ENCODE measurements at places on chromosomes 2 and 18.

DNA sequence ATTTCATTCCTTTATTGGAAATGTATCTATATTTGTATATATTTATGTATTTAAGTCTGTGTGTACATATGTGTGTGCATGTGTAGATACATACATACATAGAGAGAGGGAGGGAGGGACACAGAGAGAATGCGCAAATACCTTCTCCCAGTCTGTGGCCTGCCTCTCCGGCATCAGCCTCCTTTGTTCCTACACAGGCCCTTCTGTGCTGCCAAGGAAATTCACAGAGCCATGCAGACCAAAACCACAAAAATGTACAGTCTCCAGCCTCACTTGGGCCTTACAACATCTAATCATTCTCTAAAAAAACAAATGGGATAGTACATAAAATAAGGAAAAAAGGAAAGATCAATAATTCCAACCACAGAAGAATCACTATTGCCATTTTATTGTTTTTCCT is 8.8 kb upstream of the CRACDL start:
- no peak for DNase-seq

DNA sequence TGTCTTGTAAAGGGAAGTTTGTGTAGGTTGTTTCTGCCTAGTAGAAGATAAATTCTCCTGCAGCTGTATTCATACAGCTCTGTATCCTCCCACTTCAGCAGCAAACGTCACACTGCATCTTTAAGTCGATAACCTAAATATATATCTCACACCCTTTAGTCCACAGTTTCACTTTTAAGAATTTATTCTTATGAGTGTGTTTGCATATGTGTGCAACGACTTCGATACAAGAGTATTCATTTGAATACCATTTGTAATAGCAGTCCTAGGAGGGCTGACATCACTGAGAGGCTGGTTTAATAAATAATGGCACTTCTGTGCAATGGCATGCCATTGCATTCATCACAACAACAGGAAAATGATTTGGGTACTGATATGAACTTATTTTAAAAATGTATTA is 63.8 kb upstream of the MSH6 start:
- no peak for DNase-seq

DNA sequence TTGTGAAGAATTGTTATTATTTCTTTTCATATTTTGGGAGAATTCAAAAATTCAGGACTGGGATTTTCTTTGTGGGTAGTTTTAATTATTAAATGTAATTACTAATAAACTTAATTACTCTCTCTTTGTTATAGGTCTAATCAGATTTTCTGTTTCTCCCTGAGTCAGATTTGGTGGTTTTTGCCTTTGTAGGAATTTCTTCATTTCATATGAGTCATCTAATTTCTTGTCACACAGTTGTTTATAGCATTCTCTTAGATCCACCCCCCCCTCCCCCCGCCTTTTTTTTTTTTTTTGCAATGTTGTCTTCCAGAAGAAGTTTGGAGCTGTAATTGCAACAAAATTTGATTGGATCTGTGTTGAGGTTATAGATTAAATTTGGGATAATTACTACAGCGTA is 26.0 kb upstream of the GALR1 start:
- DNase-seq = no peak

GRCh38 chr2:151363709-151364108 is 6.3 kb downstream of the TNFAIP6 start:
- DNase-seq = no peak

DNA sequence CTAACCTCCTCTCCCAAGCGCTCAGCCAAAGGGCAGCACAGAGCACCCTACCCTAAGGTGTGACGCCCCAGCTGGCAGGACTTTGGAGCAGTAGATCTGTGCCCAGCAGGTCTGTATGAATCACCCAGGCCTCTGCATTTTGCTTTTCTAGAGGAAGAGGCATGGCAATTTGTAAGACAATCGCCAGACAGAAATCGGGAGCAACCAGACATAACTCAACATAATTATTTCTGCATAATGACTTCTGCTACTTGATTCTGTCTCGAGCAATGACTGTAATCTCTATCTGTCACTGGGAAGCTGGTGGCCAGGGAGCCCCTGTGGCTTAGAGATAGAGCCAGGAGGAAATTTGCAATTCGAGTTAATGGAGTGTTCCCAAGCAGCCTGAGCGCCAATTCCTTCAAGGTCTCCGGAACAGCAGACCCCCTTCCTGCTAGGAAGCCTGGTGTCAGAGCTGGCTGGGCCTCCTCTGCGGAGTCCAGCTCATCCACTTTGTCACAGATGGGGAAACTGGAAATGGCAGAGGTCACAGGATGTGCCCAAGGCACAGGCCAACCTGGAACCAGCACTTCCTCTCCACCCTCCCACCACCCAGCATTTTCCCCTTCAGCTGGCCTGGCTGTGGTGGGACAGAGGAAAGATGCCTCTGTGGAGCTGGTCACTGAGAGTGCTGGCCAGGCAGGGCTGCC is 55.0 kb downstream of the ODC1 start:
- DNase-seq = no peak

DNA sequence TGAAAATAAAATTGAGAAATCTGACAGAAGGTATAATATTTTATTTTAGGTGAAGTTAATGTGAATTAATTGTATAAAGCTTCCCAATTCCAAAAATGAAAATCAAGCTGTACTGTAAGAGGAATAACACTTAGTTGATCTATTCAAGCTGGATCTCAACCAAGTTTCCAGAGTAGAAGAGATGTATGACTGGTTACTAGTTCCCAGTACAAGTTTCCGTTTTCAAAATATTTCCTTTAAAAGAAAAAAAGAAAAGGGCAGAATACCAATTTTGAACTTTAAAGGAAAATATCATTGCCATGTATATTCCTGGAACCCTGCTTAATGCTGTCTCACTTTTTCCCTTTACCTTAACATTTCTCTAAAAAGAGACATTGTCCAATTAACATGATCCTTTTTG is 308.5 kb downstream of the IRS1 start:
- DNase-seq = no peak

GRCh38 chr2:237177052-237177451 is 91.4 kb downstream of the COPS8 start:
- no peak for DNase-seq

GRCh38 chr2:170813611-170814532 is 2.8 kb upstream of the GAD1 start:
- DNase-seq = no peak

Measured in stimulated activated CD4-positive, alpha-beta T cell treated with anti-CD3 and anti-CD28 coated beads, Interleukin-15, amount 100 ng/mL, for 1 hour (primary cell).